ENCODE measurements at places on chromosomes 2 and 18.

- DNase-seq: no peak
These were observed 14.8 kb upstream of the PSD4 start for GRCh38 chr2:113158884-113159553.

- DNase-seq: no peak
These were observed 26.4 kb downstream of the KLHL23 start for GRCh38 chr2:169759987-169760386.

GRCh38 chr2:23912054-23912453, 14.9 kb downstream of the ATAD2B start:
- DNase-seq: no peak

- no peak for DNase-seq
These were observed 72.0 kb downstream of the INPP5D start for GRCh38 chr2:233131936-233132720.

DNA sequence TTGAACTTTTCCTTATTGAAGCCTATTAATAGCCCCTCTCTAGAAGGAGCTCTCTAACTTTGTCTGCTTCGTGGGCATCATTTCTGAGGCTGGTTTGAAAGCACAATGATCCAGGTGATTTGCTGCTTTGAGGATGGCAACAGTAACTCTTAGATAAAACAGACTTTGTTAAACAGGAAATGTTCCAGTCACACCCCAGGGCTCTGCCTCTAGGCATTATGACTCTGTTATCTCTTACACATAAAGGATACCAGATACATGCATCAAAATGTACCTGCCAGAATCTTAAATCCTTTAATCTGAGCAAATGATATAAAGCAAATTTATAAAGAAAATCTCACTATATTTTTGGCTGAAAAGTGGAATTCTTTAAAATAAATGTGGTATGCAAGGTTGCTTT, 52.3 kb downstream of the GAD1 start:
- DNase-seq: no peak

- DNase-seq: no peak
These were observed 65.3 kb upstream of the TAF1B start for GRCh38 chr2:9778012-9778411.

GRCh38 chr2:161223139-161223732, 63.0 kb downstream of the TANK start:
- no peak for DNase-seq

- no peak for DNase-seq
These were observed 102.6 kb downstream of the POLR1A start for GRCh38 chr2:86003104-86003503.

GRCh38 chr2:29527947-29528346, 393.4 kb downstream of the ALK start:
- DNase-seq: no peak

GRCh38 chr18:55665506-55665905, 77.5 kb upstream of the TCF4 start:
- no peak for DNase-seq

DNA sequence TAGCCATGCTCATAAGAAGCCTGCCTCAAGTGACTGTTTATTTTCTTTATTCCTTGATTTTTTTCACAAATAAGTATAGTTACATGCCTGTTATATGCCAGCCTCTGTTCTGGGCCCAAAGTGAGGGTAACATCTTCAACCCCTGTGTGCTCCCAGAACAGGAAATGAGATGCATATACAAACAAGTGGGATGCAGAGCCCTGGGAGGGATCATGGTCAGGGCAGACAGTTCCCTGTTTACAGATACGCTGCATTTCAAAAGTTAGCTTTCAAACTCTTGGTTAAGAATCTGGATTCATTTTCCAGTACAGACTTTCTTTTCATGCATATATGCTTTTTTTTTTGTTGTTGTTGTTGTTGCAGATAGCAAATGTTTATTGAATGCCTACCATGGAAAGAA, 24.4 kb downstream of the GPR39 start:
- no peak for DNase-seq

GRCh38 chr18:12652861-12653401, 5.0 kb downstream of the SPIRE1 start:
- peak; percentile 23 for DNase-seq

- no peak for DNase-seq
These were observed 12.9 kb downstream of the IL36B start for GRCh38 chr2:113039719-113040118.

DNA sequence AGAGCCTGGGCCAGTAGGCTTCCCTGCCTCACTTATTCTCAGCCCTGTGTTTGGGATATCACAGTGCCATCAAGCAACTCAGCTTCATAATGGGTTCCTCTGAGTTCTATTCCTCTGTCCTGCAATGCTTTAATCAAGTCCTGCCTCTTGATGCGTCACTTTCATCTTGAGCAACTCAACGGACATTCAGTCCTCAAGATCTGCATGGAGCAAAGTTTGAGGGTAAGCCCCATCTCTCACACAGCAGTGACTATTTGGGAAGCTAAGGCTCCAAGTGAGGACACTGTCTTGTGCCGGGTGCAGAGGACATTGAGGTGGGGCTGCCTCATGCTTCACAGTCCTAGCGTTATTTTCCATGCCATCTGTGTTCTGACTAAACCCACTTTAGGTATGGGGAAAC, 50.9 kb upstream of the PLB1 start:
- DNase-seq: no peak

GRCh38 chr2:152618193-152618564, 99.1 kb downstream of the PRPF40A start:
- DNase-seq: no peak

DNA sequence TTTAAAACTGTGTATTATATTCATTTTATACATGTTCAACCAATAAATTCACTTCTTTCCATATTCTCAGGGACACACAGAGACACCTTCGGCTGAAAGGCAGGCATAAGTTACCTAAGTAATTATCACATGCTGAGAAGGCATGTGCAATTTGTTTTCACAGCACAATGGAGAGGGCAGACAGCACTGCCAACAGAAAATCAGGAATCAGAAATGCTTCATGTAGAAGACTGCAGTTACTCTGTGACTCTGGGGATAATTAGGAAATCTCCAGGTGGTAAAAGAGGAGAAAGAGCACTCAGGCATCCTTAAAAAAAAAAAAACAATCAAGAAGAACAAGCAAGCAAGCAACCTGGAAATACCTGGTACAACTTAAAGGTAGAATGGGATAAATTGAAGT, 49.3 kb downstream of the DSEL start:
- no peak for DNase-seq

DNA sequence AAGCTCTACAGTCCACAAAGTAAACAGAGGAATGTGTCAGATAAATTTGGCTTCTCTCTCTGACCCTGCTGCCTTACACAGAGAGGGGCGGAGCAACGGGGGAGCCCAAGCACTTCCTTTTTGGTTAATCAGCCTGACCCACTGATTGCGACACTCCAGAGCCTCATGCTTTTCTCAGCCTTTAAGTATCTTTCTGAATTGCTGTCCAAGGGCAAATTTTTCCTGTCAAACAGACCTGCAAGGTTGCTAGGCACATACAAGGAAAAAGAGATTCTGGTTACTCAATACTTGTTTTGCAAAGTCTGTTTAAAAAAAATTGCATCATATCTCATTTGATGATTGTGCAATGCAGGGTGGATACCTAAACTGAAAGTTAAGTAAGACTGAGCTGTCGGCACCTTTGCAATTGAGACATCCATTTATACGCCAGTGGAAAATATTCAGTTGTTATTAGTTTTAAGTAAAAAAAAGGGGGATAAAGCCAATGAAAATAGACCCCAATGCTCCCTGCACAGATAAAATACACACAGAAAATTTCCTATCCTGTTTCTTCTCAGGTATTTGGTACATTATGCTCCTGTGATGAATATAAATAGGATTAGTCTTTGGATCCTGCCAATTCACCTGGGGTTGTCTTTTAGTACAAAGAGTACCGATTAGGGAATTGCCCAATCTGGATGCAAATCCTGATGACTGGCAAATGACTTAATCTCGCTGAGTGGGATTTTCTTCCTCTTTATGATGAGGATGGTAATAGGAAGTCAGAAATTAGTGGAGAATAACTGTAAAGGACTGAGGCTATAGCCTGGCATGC, 260.2 kb upstream of the TRIB2 start:
- DNase-seq: peak; percentile 74

- no peak for DNase-seq
These were observed 403.5 kb downstream of the PARD3B start for GRCh38 chr2:204948822-204949221.

GRCh38 chr2:169707626-169708025, 13.4 kb downstream of the PHOSPHO2 start:
- DNase-seq: no peak

DNA sequence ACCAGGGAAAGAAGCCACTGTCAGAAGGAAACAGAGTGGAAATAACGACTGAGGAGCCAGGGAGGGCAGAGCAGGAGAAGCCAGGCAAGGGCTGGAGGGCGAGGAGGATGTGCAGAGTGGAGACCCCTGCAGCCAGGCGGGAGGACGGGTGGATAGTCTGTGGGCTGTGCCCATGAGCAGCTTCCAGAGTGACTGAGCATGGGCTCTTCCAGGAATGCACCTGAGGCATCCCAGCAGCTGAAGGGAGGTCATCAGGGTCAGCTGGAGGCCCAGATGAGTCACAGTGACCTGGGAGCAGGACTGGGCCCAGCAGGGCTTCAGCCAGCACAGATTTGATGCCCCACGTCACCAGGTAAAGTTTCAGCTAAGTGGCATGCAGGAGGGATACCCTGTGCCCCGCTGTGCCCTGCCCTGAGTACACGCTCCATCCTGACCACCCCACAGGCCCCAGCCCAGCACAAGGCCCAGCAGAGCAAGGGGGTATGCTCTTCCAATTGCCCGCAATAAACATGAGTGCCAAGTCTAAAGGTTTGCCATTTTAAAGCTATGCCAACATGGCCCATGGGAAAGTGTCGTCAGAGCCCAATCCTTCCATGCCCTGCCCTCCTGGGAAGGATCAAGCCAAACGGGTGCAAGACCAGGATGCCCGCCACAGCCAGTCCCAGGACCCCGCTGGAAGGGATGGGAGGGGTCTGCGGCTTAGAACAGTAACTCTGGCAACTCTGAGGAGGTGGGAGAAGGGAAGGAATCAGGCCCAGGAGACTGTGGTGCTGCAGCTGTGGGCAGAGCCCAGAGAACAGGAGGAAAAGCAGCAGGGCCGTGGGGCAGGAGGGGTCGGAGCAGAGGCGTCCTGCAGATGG, 85.7 kb downstream of the SEPTIN10 start:
- no peak for DNase-seq

DNA sequence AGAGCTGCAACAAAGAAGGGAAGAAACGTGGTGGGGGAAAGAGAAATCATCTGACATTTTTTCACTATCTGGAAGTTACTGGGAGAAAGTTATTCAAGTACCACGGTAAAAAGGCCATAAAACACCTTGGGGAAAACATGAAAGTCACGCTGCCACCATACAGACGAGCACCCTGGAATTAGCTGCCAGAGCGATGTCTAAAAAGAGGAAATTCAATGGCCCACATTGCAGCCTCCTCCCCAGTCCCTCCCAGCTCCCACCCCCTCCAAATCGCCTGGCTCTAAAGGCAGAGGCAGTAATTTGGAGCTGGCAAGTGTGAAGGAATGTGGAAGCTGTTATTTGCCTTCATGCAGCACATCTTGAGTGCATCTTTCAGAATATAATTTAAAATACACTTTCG, 192.0 kb downstream of the ALK start:
- DNase-seq: no peak

DNA sequence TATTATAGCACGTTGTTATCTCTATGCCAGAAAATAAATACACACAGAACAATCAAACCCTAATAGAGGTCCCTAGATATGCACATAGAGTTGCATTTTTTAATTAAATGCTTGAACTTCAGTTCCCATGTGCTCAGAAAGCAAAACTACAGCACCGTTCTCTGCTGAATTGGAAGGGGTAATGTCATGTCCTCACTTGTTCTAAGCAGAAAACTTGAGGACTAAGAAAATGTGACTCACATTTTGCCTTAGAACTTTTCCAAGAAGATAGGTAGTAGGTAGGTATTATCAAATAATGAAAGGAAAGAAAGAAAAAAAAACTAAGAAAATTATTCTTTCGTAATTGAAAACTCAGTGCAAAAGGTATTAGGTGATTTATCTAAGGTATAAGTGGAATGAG, 607.3 kb downstream of the ERBB4 start:
- no peak for DNase-seq

- DNase-seq: no peak
These were observed 50.0 kb downstream of the KCNE4 start for GRCh38 chr2:223102040-223102400.

GRCh38 chr2:194550702-194551101, 1106.3 kb upstream of the SLC39A10 start:
- no peak for DNase-seq

Data from activated naive CD4-positive, alpha-beta T cell treated with anti-CD3 and anti-CD28 coated beads, Interleukin-2, amount 10 ng/mL, durations not matched to agents 7 days and 5 days (primary cell).